ENCODE measurements at places on chromosomes 2 and 18.

DNA sequence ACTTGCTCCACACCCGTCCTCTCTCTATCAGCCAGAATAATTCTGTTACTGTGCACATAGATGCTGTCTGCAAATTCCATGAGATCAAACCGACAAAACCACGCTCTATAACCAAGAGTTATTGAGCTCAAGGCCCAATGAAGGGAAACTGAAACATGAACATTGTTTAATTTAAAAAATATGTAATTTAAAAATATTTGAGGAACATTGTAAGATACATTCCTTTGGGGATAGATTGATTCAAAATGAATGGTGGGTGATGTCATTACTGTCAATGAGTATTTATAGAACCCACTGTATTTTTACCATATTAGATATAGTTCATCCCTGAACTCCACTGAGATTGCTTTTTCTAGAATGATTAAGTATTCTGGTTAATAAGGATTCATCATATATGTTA, 50.4 kb downstream of the NCKAP5 start:
- DNase-seq: no peak

GRCh38 chr2:3644246-3644525, 13.8 kb upstream of the ALLC start:
- DNase-seq: no peak

DNA sequence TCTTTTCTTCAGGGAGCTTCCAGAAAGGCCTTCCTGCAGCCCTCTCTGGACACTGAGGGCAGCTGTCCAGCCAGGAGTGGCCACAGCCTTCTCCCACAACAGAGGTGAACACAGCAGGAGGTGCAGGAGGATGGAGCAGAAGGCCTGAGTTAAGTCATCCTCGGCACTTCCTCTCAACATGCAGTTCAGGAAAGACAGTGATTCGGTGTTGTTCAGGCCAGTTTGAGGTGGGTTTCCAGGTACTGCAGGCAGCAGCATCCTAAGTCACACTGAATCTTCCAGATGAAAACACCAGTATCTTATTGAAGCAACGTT, 225.3 kb upstream of the PXDN start:
- no peak for DNase-seq

- no peak for DNase-seq
These were observed 48.5 kb downstream of the SLC5A7 start for GRCh38 chr2:108034843-108035242.

DNA sequence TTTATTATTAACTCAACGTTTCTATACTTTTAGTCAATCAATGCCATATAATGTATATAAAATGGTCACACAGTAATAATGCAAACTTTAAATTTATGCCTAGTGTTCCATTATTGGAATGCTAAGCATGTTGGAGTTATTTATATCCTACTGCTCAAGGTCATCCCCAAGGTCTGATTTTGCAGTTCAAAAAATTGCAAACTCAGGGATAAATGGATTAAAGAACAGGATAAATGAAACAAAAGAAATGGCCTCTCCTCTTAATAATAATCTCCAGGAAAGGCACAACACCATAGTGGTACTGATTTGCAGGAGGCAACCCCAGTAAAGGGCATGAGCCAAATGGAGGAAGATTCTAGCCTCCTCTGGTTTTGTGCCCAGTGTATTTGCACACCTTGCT, 436.4 kb downstream of the EPHA4 start:
- no peak for DNase-seq

DNA sequence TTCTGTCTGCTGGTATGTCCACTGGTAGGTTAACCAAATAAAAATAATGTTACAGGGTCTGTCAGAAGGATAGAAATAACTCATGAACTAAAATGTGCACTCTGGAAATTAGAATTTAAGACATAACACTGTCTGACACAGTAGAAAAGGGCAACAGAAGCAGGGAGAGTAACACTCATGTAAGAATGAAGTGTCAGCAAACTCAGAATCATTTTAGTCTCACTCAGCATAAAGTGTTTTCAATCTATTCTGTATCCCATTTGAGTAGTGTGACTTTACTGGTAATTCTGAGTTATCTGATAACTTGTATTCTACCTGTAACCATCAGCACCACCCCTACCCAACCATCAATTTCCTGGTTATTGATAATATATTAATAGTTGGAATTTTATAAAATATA, 68.3 kb downstream of the PIAS2 start:
- DNase-seq: no peak

Measured in Jurkat, Clone E6-1 (cell line).